ENCODE measurements at places on chromosomes 16 and 17.

DNA sequence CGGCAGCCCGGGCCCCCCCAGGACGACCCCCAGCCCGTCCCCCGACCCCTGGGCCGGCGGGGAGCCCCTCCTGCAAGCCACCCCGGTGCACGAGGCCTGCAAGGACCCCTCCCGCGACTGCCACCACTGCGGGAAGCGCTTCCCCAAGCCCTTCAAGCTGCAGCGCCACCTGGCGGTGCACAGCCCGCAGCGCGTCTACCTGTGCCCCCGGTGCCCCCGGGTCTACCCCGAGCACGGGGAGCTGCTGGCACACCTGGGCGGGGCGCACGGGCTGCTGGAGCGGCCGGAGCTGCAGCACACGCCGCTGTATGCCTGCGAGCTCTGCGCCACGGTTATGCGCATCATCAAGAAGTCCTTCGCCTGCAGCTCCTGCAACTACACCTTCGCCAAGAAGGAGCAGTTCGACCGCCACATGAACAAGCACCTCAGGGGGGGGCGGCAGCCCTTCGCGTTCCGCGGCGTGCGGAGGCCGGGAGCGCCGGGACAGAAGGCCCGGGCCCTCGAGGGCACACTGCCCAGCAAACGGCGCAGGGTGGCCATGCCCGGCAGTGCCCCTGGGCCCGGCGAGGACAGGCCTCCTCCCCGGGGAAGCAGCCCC, 15.6 kb upstream of the ZFPM1 start:
- H3K4me1 ChIP-seq, result no peaks in the 10 kb centered on the region
- DNase-seq, result no peak
- H3K27me3 ChIP-seq, result peaks cover 7% of the 10 kb centered on the region

DNA sequence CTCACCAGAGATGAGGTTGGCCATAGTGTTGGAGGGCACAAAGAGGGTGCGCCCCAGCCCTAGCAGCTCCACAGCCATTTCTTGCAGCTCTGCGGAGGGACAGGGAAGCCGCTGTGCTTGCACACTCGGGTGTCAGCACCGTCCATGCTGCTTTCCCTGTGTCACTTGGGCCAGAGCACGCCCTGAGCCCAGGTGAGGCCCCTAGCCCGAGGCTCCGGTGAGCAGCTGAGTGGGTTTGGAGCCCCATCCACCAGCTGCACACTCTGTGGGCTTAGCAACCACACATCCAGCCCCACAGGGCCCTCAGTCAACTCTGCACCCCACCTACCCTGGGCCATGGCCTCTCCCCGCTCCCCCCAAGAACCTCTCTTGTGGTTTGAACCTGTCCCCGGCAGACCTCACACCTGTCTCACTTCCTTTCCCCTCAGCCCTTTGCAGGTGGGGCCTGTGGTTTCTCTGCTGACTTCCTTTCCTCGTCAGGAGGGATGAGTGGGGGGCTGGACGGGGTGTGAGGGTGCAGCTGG, 20.7 kb downstream of the TMEM235 start:
- no peaks in the 10 kb centered on the region for H3K27me3 ChIP-seq
- no peak for DNase-seq

DNA sequence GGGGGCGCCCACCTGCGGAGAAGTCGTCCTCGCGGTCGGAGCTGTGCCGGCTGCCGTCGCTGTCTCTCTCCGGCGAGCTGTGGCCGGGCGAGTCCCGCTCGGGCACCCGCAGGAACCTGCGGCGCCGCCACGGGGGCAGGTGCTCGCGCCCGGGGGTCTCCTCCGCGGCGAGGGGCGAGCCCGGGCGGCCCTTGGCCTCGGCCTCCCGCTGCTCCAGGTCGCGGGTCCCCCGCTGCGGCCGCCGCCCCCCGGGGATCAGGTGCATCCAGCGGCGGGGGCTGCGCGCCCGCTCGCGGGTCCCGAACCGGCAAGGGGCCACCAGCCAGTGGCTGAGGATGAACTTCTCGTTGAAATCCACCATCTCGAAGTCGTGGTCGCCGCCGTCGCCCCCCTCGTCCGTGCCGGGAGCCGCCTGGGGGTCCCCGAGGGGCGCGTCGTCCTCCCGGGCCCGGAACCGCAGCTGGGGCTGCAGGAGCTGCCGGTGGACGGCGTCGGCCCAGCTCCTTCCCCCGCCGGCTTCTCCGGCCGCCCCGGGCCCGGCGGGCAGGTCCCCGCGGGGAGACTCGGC, 41.4 kb upstream of the BHLHA9 start:
- no peaks in the 10 kb centered on the region for H3K4me1 ChIP-seq
- H3K27me3 ChIP-seq, result peaks cover 62% of the 10 kb centered on the region
- H3K27ac ChIP-seq, result peak overlapping the region; percentile 76
- no peak for DNase-seq
- no peaks in the 10 kb centered on the region for H3K36me3 ChIP-seq

- H3K36me3 ChIP-seq, result no peaks in the 10 kb centered on the region
- peak overlapping the region; percentile 84 for H3K4me3 ChIP-seq
- no peaks in the 10 kb centered on the region for H3K4me1 ChIP-seq
- peak overlapping the region; percentile 84 for H3K27ac ChIP-seq
- DNase-seq, result no peak
- H3K27me3 ChIP-seq, result no peaks in the 10 kb centered on the region
Measured at GRCh38 chr17:30824002-30824355, 513 bp downstream of the CRLF3 start.
